ENCODE measurements at places on chromosomes 4 and X. TPM values are rescaled to one million over a fixed set of nuclear protein-coding genes. Genes with fewer than 3 reads are reported as not detected.

- DNase-seq = no peak
- no peaks in the 10 kb centered on the region for H3K27me3 ChIP-seq
- H3K27ac ChIP-seq = no peak overlapping the region
- H3K4me1 ChIP-seq = no peaks in the 10 kb centered on the region
- no peak overlapping the region for H3K4me3 ChIP-seq
Measured at GRCh38 chrX:72208126-72208800, 26.7 kb downstream of the PIN4 start.

DNA sequence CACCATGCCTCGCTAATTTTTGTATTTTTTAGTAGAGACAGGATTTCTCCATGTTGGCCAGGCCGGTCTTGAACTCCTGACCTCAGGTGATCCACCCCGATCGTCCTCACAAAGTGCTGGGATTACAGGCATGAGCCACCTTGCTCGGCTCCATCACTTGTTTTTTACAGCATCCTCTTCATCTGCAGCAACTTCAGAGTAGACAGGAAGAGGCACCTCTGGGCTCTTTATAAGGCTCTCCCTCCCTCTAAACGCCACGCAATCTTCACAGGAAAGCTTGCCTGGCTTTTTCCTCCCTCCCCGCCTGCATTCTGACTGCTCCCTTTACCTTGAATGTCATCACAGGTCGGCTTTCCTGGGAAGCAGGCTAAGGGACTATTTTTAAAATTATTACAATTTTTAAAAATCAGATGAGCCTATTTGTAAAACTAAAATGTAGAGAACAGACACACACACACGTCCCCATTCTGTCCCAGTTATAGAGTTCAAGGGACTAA is 111.5 kb upstream of the LDB2 start:
- no peak overlapping the region for H3K27ac ChIP-seq
- no peak overlapping the region for H3K4me3 ChIP-seq
- peaks cover 2% of the 10 kb centered on the region for H3K27me3 ChIP-seq
- H3K4me1 ChIP-seq = peaks cover 9% of the 10 kb centered on the region

Gene ADH1B
- not detected for total RNA-seq

GRCh38 chr4:86358257-86358656 is 1.6 kb downstream of the MAPK10 start:
- no peak overlapping the region for H3K4me3 ChIP-seq
- peaks cover 24% of the 10 kb centered on the region for H3K4me1 ChIP-seq
- H3K36me3 ChIP-seq = no peaks in the 10 kb centered on the region
- peak overlapping the region; percentile 31 for H3K27ac ChIP-seq
- peaks cover 3% of the 10 kb centered on the region for H3K27me3 ChIP-seq
